ENCODE measurements at places on chromosomes 1 and 21.

DNA sequence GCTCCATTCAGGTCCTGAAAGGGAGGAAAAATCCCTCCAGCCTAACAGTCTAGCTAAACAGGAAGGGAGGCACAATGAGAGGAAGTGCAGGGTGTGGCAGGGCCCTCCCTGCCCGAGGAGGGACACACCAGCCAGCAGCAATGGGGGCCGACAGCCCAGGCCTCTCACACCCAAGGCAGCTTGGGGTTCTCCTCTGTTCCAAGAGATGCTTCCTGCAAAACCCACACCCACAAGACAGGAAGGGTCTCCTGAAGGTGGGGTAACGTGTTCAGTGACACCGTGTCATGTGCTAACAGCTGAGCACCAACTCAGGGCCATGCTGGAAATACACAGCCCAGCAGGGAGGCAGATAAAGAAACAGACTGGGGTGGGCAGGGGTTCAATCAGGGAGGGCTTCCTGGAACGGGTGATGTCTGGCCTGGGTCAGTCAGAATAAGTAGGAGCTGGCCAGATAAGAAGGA lies 10.2 kb downstream of the ECE1 start:
- DNase-seq, result no peak

DNA sequence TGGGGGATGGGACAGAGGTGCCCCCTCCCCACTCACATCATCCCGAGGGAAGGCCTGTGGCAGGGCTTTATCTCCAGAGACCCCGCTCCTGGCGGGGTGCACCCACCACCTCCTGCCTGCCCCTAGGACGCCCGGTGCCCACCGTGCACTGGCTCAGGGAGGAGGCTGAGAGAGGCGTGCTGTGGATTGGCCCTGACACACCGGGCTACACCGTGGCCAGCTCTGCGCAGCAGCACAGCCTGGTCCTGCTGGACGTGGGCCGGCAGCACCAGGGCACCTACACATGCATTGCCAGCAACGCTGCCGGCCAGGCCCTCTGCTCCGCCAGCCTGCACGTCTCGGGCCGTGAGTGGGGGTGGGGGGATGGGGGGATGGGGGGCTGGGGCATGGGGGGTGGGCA lies 71.7 kb downstream of the TRIM11 start:
- no peak for DNase-seq

DNA sequence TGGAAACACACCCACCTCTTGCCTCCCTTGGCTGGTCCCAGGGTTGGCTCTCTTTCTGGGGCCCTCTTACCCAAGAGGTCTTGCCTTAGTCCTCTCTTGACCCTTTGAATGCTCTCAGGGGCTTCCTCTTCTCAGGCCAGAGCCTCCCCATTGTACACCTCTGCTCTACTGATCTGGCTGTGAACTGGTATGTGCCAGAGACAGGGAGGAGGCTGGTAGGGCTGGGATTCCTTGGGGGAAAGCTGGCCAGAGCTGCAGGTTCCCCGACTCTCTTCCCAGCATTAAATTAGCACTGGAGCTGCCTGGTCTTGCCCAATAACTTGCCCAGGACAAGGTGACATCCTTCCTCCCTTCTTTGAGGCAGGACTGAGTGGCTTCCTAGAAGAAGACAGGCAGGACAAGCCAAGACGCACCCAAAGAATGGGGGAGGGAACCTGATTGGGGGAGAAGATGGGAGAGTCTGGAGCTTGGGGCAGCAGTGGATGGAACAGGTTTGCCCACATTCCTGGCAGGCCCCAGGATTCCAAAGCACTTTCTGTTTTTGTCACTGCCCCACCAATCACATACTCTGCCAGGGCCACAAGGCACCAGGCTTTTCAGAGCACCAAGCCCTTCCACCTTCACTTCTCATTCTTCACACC lies 37.2 kb upstream of the CITED4 start:
- no peak for DNase-seq

DNA sequence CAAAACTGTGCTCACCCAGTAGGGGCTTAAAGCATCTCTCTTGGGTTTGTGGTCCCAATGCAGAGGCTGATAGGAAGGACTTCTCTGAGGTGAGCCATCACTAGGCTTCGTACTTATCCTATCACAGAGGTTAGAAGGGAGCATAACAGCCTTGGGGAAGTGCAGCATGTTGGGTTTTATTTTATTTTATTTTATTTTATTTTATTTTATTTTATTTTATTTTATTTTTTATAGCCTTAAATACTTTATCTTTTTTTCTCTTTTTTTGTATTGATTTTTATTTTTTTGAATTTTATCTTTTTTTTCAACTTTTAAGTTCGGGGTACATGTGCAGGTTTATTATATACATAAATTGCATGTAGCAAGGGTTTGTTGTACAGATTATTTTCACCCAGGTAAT lies 48.9 kb upstream of the LPGAT1 start:
- no peak for DNase-seq

GRCh38 chr1:231190456-231190855 lies 28.6 kb downstream of the TRIM67 start:
- no peak for DNase-seq

- DNase-seq, result no peak
Observed at GRCh38 chr1:205840146-205840923, 9.6 kb downstream of the PM20D1 start.

DNA sequence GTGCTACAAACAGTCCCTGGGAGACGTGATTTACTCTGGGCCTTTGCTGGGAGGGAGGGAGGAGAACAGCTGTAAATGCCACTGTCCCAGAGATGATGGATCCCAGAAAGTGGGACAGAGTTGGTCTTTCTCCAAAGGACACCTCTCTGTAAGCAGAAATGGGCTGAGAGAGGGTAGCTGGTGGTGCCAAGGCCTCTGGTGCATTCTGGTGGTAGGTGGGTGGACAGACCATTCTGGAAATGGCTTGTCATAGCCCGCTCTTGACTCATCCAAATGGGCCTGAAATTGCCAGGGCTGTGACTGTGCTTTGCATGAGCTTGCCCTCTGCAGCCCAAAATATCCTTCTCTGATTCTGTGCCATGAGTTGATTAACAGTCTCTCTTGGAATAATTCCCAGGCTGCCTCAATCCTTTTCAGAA lies 36.1 kb downstream of the CCDC185 start:
- DNase-seq, result no peak

DNA sequence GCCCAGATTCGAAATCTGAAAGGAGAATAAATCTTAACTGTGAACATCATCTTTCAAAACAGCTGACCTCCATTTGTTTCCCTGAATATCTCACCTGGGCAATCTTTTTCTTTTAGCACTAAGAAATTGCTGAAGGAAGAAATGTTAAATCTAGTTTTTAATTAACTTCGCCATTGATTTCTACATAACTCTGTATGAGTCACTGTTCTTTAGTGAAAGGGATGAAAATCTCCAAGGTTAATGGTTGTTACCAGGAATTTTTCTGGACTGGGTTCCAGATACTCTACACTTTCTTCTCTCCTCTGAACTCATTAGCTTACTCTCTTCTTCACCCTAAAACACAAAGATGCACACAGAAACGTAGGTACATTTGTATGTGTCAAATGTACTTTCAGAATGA lies 235.7 kb downstream of the BACH1 start:
- no peak for DNase-seq

GRCh38 chr1:242240077-242240476 lies 241.2 kb upstream of the MAP1LC3C start:
- no peak for DNase-seq

DNA sequence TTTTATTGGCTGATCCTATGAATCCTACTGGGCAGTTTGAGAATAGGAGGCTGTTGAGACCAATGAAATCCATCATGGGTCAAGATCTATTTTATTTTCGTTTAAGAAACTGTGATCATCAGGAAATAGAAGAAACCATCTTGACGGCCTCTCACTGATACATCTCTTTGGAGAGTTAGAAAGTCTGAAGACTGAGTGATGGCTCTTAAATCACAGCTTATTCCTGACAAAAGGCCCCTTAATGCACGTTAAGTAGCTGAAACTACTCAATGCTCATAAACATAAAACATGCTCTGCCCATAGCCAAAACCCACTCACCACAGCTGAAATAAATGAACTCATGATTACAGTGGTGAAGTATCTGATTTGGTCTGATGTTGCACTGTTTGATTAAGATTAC lies 784.5 kb upstream of the NEGR1 start:
- no peak for DNase-seq

DNA sequence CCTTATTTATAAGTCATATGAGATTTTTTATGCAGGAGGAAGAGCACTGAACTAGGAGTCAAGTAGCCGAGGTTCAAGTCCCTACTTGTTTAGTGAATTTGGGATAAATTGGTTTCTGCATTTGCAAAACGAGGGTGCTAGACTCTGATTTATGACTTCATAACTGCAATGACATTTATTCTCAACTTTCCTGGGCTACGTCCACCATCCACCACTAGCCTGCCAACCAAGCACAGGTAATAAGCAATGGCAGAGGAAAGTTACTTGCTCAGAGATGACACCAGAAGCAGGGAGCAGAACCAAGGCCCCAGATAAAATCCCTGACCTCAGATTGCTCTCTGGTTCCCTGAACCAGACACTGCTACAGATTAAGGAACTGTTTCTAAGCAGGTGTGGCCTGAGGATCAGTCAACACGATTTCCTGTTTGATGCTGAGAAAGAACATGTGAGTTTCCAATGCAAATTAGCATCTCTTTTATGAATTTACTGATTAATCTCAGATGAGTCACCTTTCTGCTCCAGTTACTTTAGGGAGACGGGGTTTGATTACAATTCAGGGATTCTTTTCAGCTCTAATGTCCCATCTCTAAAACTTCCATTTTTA lies 52.7 kb downstream of the PLPP3 start:
- DNase-seq, result no peak

- no peak for DNase-seq
Observed at GRCh38 chr21:46221664-46222435, 6.7 kb downstream of the LSS start.

GRCh38 chr1:38502758-38503157 lies 356.8 kb downstream of the RRAGC start:
- DNase-seq, result no peak

GRCh38 chr1:206829282-206829681 lies 36.1 kb upstream of the IL20 start:
- DNase-seq, result no peak

GRCh38 chr1:234987415-234988154 lies 141.1 kb downstream of the TOMM20 start:
- DNase-seq, result no peak

- no peak for DNase-seq
Observed at GRCh38 chr1:235998812-235999211, 66.1 kb downstream of the NID1 start.

- DNase-seq, result no peak
Observed at GRCh38 chr1:234926559-234927311, 201.9 kb downstream of the TOMM20 start.

DNA sequence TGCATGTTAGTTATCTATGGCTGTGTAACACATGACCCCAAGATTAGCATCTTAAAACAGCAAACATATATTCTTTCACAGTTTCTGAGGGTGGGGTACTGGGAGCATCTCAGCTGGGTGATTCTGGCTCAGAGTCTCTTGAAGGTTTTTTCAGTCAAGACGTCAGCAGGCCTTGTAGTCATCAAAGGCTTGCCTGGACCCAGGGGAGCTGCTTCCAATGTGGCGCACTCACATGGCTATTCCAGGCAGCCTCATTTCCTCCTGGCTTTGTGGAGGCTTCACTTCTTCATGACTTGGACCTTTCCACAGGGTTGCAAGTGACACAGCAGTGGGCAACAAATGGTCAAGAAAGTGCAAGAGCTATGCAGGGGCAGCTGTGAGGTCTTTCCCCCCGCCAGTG lies 114.7 kb downstream of the ACTL8 start:
- no peak for DNase-seq

DNA sequence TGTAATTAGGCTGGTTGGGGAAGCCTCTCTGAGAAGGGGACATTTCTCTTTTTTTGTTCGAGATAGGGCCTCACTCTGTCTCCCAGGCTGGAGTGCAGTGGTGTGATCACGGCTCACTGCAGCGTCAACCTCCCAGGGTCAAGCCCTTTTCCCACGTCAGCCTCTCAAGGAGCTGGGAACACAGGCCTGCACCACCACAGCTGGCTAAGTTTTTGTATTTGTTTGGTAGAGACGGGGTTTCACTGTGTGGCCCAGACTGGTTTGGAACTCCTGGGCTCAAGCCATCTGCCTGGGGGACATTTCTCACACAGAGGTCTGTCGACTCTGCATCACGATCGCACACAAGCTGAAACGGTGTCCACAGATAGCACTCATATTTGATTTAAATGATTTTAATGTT lies 39.7 kb downstream of the HUNK start:
- no peak for DNase-seq

GRCh38 chr1:183694066-183694465 lies 41.0 kb upstream of the APOBEC4 start:
- no peak for DNase-seq

DNA sequence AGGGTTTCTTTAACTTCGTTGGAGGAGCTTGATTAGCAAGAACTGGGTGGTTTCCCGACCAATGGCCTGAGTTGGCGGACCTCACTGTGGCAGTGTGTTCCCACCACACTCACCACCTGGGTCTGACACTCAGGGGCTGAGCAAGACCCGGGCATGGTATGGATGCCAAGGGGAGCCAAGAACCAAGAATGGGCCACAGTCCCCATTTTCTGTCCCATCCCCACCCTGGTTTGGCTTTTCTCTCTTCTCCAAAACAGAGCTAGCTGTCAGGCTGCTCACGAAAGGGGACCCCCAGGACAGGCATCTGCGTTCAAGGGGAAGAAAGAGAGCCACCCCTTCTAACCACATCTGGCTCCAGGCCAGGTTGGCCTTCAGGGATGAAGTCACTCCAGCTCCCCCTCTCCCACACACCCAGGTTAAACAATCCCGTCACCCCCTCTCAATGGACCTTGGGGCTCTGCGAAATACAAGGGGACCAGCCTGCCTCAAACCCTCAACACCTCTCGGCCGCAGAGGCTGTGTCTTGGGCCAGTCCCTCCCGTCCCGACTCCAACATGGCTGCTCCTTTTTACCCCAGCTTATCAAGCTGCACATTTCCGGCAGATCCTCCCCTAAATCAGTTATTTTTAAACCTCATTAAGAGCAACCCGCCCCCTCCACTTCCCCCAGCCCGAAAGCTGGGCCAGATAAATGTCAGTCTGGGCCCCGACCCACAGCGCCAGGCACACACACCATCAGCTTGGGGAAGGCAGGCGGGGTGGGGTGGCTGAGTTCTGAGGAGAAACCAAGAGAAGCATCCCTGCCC lies 3.4 kb downstream of the TAGLN2 start:
- DNase-seq, result no peak

DNA sequence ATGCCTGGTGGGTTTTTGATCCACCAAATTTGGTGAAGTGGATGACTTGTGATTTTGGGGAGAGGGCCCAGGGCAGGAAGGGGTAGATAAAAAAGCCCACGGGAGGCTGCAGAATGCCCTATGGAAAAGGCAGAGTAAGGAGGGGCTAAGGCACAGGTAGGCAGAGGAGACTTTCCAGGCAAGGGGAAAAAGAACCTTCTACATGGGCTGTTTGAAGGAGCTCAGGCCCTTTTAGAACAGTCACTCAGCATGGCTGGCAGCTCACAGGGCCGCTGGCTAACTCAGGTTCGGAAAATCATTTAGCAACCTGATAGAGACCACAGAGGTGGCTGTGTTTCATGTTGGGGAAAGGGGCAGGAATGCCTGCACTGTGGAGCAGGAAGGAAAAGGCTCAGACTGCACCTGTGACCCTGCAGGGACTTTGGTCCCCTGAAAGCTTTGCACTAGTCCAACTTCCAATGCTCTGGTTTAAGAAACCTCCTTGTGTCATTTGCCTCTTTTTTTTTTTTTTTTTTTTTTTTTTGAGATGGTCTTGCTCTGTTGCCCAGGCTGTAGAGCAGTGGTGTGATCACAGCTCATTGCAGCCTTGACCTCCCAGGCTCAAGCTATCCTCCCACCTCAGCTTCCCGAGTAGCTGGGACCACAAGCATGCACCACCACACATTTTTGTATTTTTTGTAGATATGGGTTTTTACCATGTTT lies 58.5 kb upstream of the ENAH start:
- DNase-seq, result no peak

GRCh38 chr1:172400722-172401105 lies 19.8 kb upstream of the C1orf105 start:
- DNase-seq, result no peak

- no peak for DNase-seq
Observed at GRCh38 chr1:164589961-164590507, 31.1 kb downstream of the PBX1 start.

Measured in activated CD8-positive, alpha-beta memory T cell treated with anti-CD3 and anti-CD28 coated beads for 4 hours (primary cell).